ENCODE measurements at places on chromosomes 4 and X. TPM values are rescaled to one million over a fixed set of nuclear protein-coding genes. Genes with fewer than 3 reads are reported as not detected.

- DNase-seq = no peak
- H3K4me1 ChIP-seq = no peaks in the 10 kb centered on the region
- no peak overlapping the region for H3K4me3 ChIP-seq
- H3K36me3 ChIP-seq = no peaks in the 10 kb centered on the region
- H3K27ac ChIP-seq = no peak overlapping the region
- H3K27me3 ChIP-seq = no peaks in the 10 kb centered on the region
These were observed 1.1 kb upstream of the ARMCX4 start for GRCh38 chrX:101484135-101484534.

- peaks cover 55% of the 10 kb centered on the region for H3K4me1 ChIP-seq
- H3K27me3 ChIP-seq = no peaks in the 10 kb centered on the region
- no peaks in the 10 kb centered on the region for H3K36me3 ChIP-seq
- no peak for DNase-seq
- H3K4me3 ChIP-seq = no peak overlapping the region
These were observed 46.4 kb downstream of the FHL1 start for GRCh38 chrX:136193771-136194170.

RAB41 gene
- not detected for total RNA-seq

PPP4R3C gene
- total RNA-seq = not detected

GRCh38 chrX:34300871-34301270, 168.8 kb upstream of the FAM47A start:
- DNase-seq = peak; percentile 43
- no peaks in the 10 kb centered on the region for H3K4me1 ChIP-seq
- no peaks in the 10 kb centered on the region for H3K27me3 ChIP-seq
- no peak overlapping the region for H3K4me3 ChIP-seq
- no peak overlapping the region for H3K27ac ChIP-seq

UNC5C gene
- 3.1 TPM for total RNA-seq

DNA sequence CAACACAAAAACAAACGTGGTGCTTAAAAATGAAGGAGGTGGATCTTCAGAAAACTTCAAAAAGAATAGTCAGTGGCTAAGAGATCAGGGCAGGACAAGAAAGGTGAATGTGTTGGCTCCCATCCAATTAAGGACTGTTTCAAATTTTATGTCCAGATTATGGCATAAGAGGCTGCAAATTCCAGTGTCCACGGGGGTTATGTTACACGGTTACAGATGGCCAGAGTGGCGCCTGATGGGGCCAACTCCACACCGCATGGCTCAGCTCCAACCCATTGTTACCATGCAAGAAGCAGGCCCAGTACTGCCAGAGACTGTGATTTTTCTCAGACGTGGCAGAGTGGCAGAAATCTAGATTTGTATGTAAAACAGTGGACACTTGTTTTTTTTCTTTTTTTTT, 168.4 kb upstream of the TENM3 start:
- H3K4me1 ChIP-seq = no peaks in the 10 kb centered on the region
- DNase-seq = no peak
- H3K27ac ChIP-seq = no peak overlapping the region
- no peak overlapping the region for H3K4me3 ChIP-seq

GRCh38 chr4:113270520-113271319, 221.3 kb downstream of the ANK2 start:
- H3K36me3 ChIP-seq = no peaks in the 10 kb centered on the region
- peaks cover 3% of the 10 kb centered on the region for H3K4me1 ChIP-seq
- no peak for DNase-seq
- H3K27ac ChIP-seq = no peak overlapping the region
- no peaks in the 10 kb centered on the region for H3K27me3 ChIP-seq

RASGEF1B gene
- 15.0 TPM for total RNA-seq

MSX1 gene
- 2.3 TPM for total RNA-seq

- H3K27me3 ChIP-seq = no peaks in the 10 kb centered on the region
- H3K27ac ChIP-seq = no peak overlapping the region
- no peak for DNase-seq
- H3K4me1 ChIP-seq = no peaks in the 10 kb centered on the region
- no peaks in the 10 kb centered on the region for H3K36me3 ChIP-seq
These were observed 192.4 kb upstream of the AR start for GRCh38 chrX:67351411-67351810.
